Hematopoietic multipotent progenitor cell (in vitro differentiated cells): ENCODE measurements at places on chromosomes 7 and 10. TPM values are rescaled to one million over a fixed set of nuclear protein-coding genes. Genes with fewer than 3 reads are reported as not detected.
A peak's percentile ranks its signal among the peaks of the same experiment; 100 is the strongest.

DNA sequence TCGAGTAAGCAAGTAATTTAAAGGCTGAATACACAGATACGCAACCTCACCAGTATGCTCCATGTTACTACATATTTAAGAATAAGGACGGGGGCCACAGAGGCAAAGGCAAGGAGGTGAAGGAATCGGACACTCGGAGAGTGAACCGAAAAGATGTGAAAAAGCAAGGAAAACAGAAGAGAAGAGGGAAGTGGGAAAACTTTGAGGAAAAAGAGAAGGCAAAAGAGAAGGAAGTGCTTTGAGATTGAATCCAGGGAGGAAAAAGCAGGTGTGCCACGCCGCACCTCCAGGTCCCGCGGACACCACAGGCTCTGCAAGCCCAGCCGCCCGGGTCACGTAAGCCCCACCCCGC, 367 bp upstream of the AVL9 start:
- DNase-seq, result no peak

GRCh38 chr7:139700505-139701235, 77.1 kb downstream of the HIPK2 start:
- no peak for DNase-seq

DNA sequence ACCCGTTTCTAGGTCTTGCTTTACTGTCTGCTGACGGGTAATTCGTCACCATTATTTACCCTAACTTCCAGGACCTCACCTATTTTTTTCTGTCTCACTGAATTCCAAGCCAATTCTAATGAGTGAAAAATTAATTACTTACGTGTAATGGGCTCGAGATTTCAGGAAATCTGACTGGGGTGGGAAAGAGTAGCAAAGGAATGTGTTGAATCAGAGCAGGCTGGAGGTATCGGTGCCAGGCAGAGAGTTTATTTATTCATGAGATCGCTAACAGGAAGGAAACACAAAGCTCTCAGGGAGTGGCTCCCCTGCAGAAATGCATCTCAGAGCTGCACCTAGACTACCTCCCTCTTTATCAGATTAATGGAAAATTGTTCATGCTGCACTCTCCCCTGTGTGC, 4.0 kb upstream of the DIP2C start:
- no peak for DNase-seq

DNA sequence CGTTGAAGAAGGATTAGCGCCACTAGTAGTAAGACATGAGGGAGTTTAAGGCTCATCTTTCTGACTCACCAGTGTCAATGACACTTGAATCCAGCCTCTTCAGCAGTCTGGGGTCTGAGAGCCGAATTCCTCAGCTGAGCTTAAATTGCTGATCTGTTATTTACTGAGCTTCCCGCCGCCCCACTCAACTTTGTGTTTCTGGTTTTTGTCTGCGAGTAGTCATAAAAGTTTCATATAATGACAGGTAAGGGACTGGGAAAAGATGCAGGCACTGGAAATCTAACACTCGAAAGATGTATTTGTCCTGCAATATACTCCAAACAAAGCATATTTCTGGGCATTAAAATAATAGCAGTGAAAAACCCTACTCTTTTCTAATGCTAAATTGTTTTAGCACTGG, 51.2 kb upstream of the RELN start:
- DNase-seq, result no peak

DNA sequence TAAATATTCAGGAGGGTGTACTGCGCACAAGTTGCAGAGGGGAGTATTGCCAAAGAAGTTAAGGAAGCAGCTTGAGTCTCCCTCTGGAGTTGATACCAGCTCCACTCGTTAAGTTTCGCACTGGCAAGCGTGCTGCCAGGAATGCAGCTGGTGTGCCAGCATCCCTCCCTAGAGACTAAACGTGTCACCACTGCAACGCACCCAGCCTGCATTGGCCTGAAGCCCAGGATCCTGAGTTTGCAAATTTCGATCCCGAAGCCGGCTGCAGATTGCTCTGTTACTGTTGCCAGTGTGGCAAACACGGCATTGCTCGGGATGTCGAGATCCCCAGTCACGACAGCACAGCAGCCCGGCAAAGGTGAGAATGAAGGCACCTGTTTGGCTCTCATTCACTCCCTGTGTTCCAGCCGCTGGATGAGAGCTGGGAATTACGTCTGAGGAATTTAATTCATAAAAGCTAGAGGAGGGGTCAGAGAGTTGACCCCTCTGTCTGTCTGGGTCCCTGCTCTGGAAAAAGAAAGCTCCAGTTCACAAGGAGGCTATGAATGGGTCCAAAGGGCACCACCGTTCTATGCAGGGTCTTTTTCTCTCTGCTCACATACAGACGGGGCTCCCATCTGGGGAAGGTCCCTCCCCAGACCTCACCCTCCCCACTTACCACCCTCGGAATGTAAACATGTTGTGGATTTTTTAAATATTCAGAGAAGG, 61.0 kb downstream of the NRP1 start:
- DNase-seq, result peak; percentile 29

DNA sequence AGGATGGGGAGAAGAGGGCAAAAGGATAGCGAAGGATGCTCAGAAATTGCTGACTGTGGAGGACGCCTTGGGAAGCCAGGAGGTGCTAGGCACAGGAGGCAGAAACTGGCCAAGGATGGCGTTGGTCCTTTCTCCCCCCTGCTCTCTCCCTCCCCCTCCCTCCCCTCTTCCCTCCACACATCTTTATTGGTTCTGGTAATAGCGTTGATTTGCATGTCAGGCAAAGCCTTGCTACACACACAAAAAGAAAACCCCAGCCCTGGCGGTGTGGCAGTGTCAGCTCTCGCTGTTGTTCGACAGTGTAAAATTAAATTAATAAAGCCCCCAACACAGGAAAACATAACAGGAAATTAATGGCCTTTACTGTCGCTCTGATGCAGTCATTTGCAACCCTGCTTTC, 47.2 kb downstream of the PAX2 start:
- DNase-seq, result no peak

- DNase-seq, result no peak
Measured at GRCh38 chr7:100768784-100769183, 35.4 kb downstream of the ZAN start.

DNA sequence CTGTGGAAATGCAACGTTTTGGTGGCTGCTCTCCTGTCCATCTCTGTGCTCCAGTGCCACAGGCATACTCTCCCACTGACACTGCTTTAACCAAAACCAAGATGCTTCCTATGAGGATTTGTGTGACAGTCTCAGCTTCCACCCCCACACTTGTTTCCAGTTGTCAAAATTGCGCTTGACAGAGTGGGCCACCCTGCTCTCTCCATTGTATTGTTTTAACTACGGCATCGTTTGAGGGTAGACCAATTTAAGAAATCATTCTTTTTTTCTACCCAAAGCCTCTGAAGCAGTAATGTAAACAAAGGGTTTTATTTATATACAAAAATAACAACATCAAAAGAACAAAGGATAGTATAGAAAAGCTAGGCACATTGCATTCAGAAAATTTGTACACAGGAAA, 178.0 kb downstream of the INHBA start:
- DNase-seq, result no peak

DNA sequence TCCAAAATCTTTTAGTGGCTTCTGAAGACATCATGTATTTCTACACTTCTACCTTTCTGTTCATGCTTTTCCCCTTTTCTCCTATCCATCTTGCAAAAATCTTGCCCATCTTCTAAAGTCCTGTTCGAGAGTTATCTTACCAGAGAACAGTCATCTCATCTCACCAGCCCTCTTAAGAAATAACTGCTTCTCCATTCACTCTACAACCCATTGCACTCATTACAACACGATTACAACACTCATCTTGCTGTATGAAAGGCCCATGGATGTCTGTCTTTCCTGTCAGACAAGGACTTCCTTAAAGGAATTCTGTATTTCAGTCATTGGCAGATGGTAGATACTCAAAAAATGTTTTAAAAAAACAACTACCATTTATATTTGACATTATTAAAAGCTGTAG, 30.8 kb downstream of the ZNF438 start:
- DNase-seq, result no peak

DNA sequence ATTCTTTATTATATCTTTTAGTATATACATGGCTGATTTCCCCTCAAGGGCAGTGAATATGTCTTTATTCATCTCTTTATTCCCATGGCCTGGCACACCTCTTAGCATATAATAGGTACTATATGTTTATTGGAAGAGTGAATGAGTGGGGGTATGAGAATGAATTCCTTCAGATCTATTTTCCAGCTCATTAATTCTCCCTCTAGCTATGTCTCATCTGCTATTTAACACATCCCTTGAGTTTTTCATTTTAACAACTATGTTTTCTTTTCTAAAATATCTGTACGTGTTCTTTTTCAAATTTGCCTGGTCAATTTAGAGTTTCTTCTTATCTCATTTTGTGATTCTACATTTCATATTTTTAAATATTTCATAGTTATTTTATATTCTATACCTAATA, 14.4 kb downstream of the HPS1 start:
- no peak for DNase-seq

DNA sequence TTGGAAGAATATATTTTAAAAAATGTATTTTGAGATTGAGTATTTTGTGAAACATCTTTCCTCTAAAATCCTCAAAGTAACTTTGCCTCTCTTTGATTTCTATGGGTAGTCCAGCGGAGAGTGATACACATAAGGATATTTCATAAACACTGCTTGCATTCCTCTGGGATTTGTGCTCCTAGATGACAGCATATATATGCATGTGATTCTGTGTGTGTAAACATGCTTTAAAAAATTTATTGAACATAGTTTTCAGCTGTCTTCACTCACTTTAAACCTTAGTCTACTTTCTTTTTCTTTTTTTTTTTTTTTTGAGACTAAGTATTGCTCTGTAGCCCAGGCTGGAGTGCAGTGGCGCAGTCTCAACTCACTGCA, 84.6 kb downstream of the KAT6B start:
- DNase-seq, result no peak

DNA sequence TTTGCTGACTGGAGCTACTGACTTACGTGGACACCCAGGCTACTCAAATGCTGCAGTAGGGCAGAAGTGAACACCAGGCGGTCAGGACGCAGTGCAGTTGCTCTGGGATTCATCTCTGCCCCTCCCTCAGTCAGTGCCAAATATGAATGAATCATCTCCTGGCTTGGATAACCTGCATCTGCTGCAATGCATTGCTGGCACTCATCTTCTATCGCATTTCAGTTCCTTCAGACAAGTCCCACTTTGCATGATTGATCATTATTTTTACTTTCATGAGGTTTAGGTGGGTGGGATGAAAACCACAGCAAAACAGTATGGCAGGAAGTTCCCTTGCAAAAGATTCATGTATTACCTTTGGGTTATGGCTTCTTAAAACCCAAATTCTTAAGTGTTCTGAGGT, 224.6 kb upstream of the NRP1 start:
- no peak for DNase-seq

- DNase-seq, result no peak
Measured at GRCh38 chr7:57199252-57199651, 67.0 kb upstream of the ZNF479 start.

DNA sequence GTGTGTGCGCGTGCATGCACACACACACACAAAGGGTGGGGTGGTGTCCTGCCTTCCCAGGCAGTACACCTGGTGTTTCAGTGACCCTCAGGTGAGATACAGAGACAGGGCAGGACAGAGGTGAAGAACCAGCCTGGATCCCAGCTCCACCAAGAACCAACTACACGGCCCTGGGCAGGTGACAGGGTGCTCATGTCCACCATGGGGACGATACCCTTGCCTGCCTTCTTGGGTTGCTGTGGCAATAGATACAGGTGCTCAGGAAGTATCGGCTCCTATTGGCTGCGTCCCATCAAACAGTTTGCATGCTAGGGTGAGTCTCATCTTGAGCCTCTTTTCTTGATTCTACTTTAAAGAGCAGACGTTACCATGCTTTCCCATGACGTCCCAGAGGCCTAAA, 33.7 kb upstream of the CXCL12 start:
- no peak for DNase-seq

- DNase-seq, result no peak
Measured at GRCh38 chr7:43112941-43113621, 634 bp downstream of the HECW1 start.

Gene INA
- total RNA-seq, result not detected

Gene CCDC3
- total RNA-seq, result 0.54 TPM

Gene ZNF487
- total RNA-seq, result 9.7 TPM

Gene KNDC1
- total RNA-seq, result under 0.01 TPM

Gene SPDYE2B
- not detected for total RNA-seq

Gene CALML5
- total RNA-seq, result not detected

Gene FBXL13
- 1.3 TPM for total RNA-seq

Gene H2AZ2
- total RNA-seq, result 232 TPM

Gene GLCCI1
- total RNA-seq, result 10.0 TPM

Gene TSPAN14
- total RNA-seq, result 29.6 TPM

Gene PHYHIPL
- total RNA-seq, result under 0.01 TPM

Gene PPP1R3C
- total RNA-seq, result not detected

Gene CHST12
- 29.6 TPM for total RNA-seq
